ENCODE measurements at places on chromosomes 2 and 18.
A peak's percentile ranks its signal among the peaks of the same experiment; 100 is the strongest.

- no peak for DNase-seq
Measured at GRCh38 chr18:6239716-6240115, 175.0 kb downstream of the L3MBTL4 start.

DNA sequence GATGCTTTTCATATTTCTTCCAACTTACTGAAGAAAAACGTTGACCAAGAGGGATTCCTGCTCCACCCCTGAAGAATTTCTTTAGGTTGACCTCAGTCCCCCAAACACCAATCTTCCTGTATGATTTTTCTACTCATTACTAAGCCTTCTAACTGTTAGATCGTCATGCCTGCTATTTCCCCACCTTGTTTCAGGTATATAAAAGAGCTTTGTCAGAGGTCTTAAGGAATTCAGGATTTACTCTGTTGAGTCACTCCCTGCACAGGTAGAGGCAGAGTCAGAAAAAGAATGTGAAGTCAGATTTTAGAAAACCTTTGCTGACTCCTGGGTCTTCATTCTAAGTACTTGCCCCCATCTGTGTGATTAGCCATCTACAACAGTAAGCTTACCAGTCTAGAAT, 83.8 kb upstream of the NOSTRIN start:
- no peak for DNase-seq

DNA sequence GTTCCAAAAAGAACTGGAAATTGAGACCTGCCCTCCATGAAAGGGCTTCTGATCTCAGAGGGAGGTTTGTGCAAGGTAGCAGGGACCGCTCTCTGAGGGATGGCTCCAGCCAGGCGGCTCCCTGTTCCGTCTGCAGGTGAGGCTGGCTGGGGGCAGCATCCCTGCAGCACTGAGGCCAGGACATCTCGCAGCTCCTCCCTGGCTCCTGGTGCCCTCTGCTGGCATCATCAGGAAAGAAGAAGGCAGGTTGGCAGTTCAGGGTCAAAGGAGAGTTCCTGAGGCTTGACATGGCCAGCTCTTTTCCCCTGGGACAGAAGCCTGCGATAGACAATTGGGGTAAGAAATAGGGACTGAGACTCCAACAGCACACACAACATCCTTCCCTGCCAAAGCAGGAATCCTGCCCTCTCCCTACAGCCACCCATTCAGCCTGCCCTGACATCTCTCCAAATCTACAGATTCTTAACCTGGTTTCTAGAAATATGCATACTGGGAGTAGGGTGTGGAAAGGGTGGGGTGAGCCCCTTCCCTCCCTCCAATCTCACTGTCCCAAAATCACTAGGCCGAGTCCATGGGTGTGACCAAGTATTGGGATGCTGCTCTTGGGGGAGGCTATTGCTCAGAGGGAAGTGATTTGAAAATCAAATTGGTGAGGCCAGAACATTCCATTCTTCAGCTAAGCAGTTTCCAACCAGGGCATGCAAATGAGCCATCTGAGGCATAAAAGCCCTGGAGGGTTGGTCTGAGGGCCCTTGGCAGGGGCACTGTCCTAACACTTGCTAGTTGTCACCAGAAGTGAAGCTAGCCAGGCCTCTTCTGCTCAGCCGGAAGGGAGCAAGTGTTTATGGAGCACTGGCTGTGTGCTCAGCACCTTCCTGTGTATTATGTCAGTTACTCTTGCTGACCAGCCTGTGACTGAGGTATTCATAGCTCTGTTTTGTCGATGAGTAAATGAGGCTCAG, 185.4 kb downstream of the TFCP2L1 start:
- DNase-seq = no peak

GRCh38 chr2:33510586-33510968, 34.1 kb downstream of the RASGRP3 start:
- no peak for DNase-seq

DNA sequence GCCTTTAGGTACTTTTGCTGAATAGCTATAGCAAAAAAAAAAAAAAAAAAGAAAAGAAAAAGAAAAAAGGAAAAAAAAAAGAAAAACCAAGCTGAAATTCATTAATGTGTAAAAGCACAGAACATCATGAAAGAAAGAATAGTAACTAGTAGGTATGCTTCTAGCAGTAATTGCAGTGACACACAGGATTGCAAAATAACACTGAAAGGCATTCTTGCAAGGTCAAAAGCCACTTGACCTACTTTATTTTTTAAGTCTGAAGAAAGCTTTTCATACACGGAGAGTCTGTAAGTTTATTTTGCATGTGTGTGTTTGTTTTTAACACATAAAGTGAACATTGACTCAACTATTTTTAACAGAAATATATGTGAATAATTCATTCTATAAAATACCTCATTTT, 54.4 kb downstream of the DOK6 start:
- DNase-seq = no peak

GRCh38 chr2:187213798-187214197, 234.3 kb downstream of the CALCRL start:
- DNase-seq = no peak

GRCh38 chr2:207328944-207329386, 163.2 kb upstream of the KLF7 start:
- no peak for DNase-seq

GRCh38 chr2:63056107-63057050, 5.7 kb downstream of the OTX1 start:
- no peak for DNase-seq

DNA sequence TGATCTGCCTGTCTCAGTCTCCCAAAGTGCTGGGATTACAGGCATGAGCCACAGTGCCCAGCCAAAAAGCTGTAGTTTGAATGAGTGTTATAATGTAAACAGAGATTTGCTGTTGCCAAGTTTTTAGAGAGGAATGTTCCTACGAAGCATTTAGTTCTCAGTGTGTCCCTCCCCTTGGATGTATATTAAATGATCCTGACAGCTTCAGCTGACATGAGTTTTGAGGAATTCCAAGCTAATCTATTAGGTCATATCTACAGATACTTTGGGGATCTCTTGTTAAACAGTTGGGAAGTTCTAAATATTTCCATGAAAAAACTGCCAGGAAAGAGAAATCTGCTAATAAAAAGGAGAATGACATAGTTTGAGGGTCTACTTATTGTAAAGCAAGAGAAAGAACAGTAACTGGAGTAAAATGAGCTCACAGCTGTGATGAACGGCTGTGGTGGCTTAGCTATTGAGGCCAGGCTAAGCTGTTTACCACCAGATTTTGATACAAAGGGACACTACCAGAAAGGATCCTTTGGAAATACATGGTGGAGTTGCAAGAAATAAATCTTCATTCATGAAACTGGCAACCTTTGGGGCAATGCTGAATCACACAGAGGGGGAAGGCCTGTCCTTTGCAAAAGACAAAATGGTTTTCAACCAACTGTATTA, 2.6 kb upstream of the STON1 start:
- DNase-seq = no peak

GRCh38 chr2:156136566-156136965, 196.0 kb downstream of the NR4A2 start:
- DNase-seq = no peak

- DNase-seq = no peak
Measured at GRCh38 chr2:16813593-16813992, 148.0 kb upstream of the CYRIA start.

GRCh38 chr2:241637018-241637794, at the start of the genes ATG4B and THAP4:
TSS of gene ATG4B (plus strand) at chr2:241637693. CDS start at chr2:241637715, 22 bp downstream.
TSS of gene THAP4 (minus strand) at chr2:241637158. CDS start at chr2:241637017, 141 bp downstream.
- peak; percentile 75 for DNase-seq

DNA sequence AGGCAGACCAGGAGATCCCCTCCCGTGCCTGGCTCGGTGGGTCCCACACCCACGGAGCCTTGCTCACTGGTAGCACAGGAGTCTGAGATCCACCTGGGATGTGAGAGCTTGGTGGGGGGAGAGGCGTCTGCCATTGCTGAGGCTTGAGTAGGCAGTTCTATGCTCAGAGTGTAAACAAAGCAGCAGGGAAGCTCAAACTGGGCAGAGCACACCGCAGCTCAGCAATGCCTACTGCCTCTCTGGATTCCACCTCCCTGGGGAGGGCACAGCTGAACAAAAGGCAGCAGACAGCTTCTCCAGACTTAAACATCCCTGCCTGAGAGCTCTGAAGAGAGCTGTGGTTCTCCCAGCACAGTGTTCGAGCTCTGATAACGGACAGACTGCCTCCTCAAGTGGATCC, 85.1 kb downstream of the UGP2 start:
- no peak for DNase-seq

DNA sequence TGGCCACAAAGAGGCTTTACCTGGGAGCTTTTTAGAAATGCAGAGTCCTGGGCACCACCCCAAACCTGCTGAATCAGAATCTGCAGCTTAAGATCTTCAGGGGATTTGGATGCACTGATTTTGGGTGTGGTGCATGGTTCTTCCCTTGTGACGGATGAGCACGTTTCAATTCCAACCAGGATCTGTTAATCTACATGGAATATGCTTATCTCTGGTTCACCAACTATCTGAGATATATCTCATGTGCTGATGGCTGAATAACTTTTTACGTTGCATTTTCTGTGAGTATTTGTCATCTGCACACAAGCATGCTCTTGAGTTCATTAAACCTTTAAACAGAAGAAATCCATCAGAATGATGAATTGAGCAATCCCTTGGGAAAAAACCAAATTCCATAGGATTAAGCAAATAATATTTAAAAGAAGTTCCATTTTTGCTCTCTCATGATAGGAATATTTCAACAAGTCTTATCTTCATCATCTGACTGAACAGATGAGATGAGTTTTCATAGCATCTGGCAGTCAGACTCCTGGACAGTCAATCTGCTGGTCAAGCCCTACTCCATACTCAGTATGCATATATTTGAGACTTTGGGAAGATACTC, 120.6 kb downstream of the PLB1 start:
- no peak for DNase-seq

DNA sequence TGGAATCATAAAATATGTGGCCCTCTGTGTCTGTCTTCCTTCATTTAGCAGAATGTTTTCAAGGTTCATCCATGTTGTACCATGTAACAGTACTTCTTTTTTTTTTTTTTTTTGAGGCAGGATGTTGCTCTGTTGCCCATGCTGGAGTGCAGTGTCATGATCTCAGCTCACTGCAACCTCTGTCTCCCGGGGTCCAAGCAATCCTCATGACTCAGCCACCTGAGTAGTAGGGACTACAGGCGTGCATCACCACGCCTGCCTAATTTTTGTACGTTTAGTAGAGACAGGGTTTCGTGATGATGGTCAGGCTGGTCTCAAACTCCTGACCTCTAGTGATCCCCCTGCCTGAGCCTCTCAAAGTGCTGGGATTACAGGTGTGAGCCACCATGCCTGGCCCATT, 31.2 kb downstream of the RAB1A start:
- no peak for DNase-seq
